ENCODE measurements at places on chromosomes 3 and 15. TPM values are rescaled to one million over a fixed set of nuclear protein-coding genes. Genes with fewer than 3 reads are reported as not detected.

AADAC gene
- not detected for polyA plus RNA-seq

TMC3 gene
- not detected for polyA plus RNA-seq

MDFIC2 gene
- not detected for polyA plus RNA-seq

CYP8B1 gene
- not detected for polyA plus RNA-seq

XYLB gene
- 0.50 TPM for polyA plus RNA-seq

CPNE9 gene
- 0.32 TPM for polyA plus RNA-seq

TMEM158 gene
- polyA plus RNA-seq, result 7.9 TPM

WDR49 gene
- polyA plus RNA-seq, result 1.1 TPM

CTXN2 gene
- polyA plus RNA-seq, result 0.69 TPM

LYZL4 gene
- not detected for polyA plus RNA-seq

SCAP gene
- polyA plus RNA-seq, result 58.0 TPM

ANKRD34C gene
- not detected for polyA plus RNA-seq

SLC28A1 gene
- not detected for polyA plus RNA-seq

ANKUB1 gene
- not detected for polyA plus RNA-seq

GOLGA8T gene
- not detected for polyA plus RNA-seq

FANCD2OS gene
- not detected for polyA plus RNA-seq

CPN2 gene
- not detected for polyA plus RNA-seq

GAP43 gene
- 1,327 TPM for polyA plus RNA-seq

C3orf22 gene
- not detected for polyA plus RNA-seq

INSYN1 gene
- polyA plus RNA-seq, result 21.3 TPM

DNAH12 gene
- polyA plus RNA-seq, result 1.8 TPM

PRR23C gene
- polyA plus RNA-seq, result not detected

TM4SF1 gene
- polyA plus RNA-seq, result 0.81 TPM

GOLGA8G gene
- not detected for polyA plus RNA-seq

ZNF660 gene
- polyA plus RNA-seq, result 8.1 TPM

CFAP100 gene
- 2.3 TPM for polyA plus RNA-seq

CADM2 gene
- 4.2 TPM for polyA plus RNA-seq

TPRG1 gene
- 1.6 TPM for polyA plus RNA-seq

COLQ gene
- polyA plus RNA-seq, result 9.7 TPM

CFAP20DC gene
- polyA plus RNA-seq, result not detected

UCN2 gene
- 0.68 TPM for polyA plus RNA-seq

PSTPIP1 gene
- not detected for polyA plus RNA-seq

C3orf80 gene
- 0.57 TPM for polyA plus RNA-seq

GJD2 gene
- polyA plus RNA-seq, result 4.6 TPM

CCR4 gene
- polyA plus RNA-seq, result not detected

MFGE8 gene
- polyA plus RNA-seq, result 4.1 TPM

CLEC3B gene
- 4.9 TPM for polyA plus RNA-seq

RFC4 gene
- 91.1 TPM for polyA plus RNA-seq

OCA2 gene
- 0.97 TPM for polyA plus RNA-seq

CASR gene
- not detected for polyA plus RNA-seq

SLC28A2 gene
- polyA plus RNA-seq, result not detected

RASGRP1 gene
- 3.1 TPM for polyA plus RNA-seq

HYPK gene
- 4.4 TPM for polyA plus RNA-seq

POLR2H gene
- polyA plus RNA-seq, result 155 TPM

SERINC4 gene
- 0.38 TPM for polyA plus RNA-seq

GREM1 gene
- 0.40 TPM for polyA plus RNA-seq

FAM219B gene
- 293 TPM for polyA plus RNA-seq

ZBTB20 gene
- 2.9 TPM for polyA plus RNA-seq

GNB5 gene
- polyA plus RNA-seq, result 89.6 TPM

TAGLN3 gene
- 568 TPM for polyA plus RNA-seq

C3orf20 gene
- polyA plus RNA-seq, result not detected

SLC22A14 gene
- polyA plus RNA-seq, result 0.16 TPM

GPR15 gene
- not detected for polyA plus RNA-seq

PCOLCE2 gene
- 29.2 TPM for polyA plus RNA-seq
